ENCODE measurements at places on chromosomes 13 and 19.

DNA sequence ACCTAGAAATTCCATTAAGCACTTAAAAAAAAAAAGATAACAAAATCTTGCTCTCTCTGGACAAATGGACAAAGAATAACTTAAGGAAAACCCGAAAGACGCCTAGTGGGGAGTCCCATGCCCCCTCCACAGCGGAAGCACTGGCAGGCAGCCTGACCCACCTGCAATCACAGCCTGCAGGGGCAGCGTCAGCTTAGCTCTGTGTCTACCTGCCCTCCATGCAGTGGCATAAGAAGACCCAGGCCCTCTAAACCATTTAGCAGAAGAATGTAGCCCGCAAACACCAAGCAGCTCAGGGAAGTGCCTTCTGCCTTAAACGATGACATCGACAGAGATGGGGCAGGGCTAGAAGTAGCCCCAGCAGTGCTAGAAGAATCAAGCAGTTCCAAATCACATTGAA is 36.0 kb downstream of the KCTD15 start:
- DNase-seq: no peak

GRCh38 chr13:39378306-39378705 is 224.7 kb downstream of the LHFPL6 start:
- no peak for DNase-seq

DNA sequence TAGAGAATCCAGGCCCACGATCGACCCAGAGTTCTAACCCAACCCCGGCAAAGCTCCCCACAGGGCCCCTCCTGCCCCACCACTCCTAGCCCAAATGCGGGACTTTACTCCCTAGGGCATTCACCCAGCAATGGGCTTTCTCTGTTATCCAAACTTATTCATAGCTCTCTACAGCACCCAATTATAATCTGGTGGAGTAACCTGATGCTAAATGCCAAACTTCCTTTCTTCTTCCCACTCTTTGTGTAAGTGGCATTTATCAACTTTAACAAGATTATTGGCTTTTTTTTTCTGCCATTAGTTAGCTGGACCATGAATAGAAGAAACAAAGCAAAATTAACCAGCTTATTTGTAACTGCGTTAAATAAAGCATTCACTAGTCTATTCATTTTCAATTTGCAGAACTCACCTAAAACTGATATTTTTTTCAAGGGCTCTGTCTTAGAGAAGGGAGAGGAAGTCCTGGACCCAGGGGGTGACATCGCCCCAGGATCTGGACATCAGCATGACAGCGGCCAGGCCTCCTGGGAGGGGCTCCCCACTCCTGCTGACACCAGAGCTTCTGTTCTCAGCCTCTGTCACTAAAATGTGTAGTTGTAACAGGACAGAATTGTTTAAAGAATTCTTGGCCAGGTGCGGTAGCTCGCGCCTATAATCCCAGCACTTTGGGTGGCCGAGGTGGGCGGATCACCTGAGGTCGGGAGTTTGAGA is 1.5 kb downstream of the FAM124A start:
- peak; percentile 60 for DNase-seq

- DNase-seq: peak; percentile 26
Observed at GRCh38 chr19:57559008-57559403, 657 bp downstream of the ZNF550 start.

GRCh38 chr13:77515785-77516184 is 19.7 kb upstream of the SCEL start:
- DNase-seq: no peak

- peak; percentile 56 for DNase-seq
Observed at GRCh38 chr19:43534816-43535761, 2.1 kb downstream of the ZNF575 start.

DNA sequence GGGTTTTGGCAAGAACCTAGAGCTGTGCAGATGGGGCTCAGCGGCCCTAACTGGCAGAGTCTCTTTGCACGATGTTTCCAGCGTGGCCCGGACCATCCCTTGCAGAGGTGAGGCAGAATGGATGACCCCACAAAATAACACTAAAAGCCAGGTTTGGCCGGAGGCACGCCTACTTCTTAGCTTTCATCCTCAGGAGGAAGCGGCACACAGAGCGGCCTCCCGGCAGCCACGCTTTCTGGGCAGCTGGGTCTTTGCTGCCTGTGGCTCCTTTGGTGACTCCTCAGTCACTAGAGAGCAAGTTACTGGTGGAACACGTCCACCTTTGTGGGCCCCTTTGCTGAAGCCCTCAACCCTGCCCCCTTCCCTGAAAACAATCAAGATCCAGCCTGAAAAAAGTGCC is 25.2 kb downstream of the TEX29 start:
- no peak for DNase-seq

GRCh38 chr13:94028650-94029049 is 450.8 kb downstream of the DCT start:
- no peak for DNase-seq

- no peak for DNase-seq
Observed at GRCh38 chr19:2307518-2308012, 389 bp downstream of the LINGO3 start.

GRCh38 chr13:33487575-33488243 is 202.2 kb upstream of the STARD13 start:
- peak; percentile 8 for DNase-seq

- DNase-seq: no peak
Observed at GRCh38 chr19:33402421-33403220, 29.1 kb downstream of the CEBPG start.

DNA sequence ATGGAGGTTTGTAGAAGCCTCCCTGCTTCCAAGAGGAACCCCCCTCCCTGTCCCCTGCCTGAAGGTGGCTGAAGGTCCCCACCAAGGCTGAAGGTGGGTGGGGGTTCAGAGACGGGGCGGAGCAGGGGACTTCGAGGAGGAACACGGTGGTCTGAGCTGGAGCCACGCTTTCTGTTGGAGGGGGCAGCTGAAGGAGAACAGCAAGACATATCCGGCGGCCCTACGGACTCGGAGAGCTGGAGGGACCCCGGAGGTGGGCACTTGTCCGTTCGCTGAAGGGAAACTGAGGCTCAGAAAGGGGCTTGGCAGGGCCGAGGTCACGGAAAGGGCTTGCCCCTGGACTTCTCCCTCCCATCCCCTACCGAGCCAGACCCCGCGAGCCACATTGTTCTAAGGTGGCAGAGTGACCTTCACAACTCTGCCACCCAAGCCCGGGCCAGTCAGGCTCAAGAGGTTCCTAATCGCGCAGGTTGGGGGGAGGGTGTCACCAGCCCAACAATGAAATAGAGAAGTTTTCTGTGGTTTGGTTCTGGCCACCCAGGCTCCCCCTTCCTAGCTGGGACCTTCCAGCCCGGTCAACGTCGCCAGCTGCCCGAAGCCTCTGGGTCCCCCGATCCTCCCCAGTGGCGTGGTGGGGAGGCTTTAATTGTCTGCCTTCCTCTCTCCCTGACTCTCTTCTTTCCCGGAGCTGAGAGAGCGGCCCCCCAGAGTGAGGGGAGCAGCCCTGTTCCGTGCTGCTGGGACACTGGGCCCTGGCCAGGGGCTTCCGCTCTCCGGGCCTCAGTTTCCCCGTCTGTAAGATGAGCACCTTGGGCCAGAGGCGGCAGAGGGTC is 15.5 kb upstream of the KCNN1 start:
- DNase-seq: peak; percentile 49

- DNase-seq: no peak
Observed at GRCh38 chr13:99355267-99356011, 48.2 kb upstream of the GPR183 start.

DNA sequence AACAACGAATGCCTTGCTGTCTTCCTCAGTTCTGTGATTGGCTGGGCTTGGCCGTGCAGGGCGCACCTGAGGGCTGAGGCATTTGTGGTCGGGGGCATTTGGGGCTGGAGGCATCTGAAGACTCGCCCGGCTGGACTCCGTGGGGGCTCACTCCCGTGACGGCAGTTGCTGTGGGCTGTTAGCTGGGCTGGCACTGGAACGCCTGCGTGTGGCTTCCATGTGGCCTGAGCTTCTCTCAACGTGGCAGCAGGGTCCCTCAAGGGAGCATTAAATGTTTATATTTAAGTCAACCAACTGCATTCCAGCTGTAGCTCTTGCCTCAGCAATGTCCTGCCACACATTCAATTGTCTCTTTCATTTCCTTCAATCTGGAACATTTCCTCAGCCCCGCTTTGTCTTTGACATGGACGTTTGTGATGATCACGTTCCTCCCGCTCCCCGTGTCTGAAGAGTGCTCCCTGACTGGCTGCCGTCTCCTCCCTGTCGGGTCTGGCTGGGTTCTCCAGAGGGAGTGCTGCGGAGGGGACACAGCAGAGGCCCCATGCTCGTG is 21.0 kb downstream of the CCDC8 start:
- no peak for DNase-seq

DNA sequence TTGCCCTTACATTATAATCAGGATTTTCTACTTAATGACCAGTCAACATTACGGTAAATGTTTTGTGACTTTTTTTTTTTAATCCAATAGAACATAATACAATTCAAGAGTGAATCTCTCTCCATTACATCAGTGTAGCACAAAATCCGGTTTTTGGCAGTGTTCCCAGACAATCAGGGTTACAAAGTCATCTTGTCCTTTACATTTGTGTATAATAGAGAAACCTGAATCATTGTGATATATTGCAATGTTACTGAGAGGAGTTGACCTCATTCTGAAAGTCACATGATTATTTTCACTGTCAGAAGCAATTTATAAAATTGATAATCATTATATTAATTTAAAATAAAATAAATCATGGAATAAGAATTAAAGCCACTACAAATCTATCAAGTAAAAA is 1346.0 kb upstream of the SPRY2 start:
- DNase-seq: no peak

- no peak for DNase-seq
Observed at GRCh38 chr19:53903055-53903680, 5.9 kb upstream of the CACNG7 start.

DNA sequence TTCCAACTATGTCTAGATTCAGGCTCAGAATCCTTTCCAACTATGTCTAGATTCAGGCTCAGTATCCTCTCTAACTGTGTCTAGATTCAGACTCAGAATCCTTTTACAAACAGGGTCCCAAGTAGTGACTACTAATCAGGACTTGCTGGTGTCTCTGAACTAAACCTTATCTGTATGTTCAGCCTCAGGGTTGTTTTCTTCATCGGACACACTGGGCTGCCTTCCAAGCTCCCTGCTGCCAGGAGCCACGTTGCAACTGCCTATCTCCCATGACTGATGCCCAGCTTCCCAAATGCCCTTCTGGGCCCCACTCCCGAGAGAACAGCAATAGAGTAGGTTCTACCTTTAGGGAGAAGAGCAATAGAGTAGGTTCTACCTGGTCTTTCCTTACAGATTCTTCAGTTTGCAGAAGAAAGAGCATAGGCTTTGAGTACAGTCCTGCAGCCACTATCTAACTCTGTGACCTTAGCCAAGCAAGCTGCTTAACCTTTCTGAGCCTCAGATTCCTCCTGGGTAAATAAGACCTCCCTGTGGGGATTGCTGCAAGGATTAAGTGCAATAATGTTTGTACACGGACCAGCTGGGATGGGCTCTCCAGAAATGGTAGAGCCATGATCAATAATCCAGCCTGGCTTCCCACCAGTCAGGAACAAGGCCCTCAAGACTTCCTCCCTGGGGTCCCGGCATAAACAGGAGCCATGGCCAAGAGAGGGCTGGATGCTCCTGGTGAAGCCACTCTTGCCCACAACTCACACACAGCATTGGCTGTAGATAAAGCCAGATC is 61.5 kb downstream of the ZIC5 start:
- DNase-seq: no peak

DNA sequence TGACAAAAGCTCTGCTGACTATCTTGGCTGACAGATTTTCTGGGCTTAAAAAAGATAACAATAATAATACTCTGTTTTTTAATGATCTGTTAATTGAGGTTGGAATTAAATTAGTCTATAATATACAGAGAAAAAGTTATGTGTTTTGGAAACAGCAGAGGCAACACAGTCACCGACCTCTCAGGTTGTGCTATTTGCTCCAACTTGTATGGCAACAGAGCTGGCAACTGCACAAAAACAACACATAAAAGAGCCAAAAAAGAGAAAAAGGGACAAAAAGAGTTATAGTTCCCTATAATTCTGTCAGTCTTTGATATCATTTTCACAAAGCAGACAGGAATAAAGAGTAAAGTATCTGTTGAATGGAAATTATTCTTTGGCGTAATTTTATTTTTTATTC is 102.3 kb upstream of the POSTN start:
- no peak for DNase-seq

- DNase-seq: no peak
Observed at GRCh38 chr19:7288977-7289376, 5.2 kb downstream of the INSR start.

- peak; percentile 66 for DNase-seq
Observed at GRCh38 chr19:49119411-49120324, at the start of gene PPFIA3. PPFIA3 (plus strand) TSS chr19:49119544; CDS start chr19:49127874, 8,330 bp downstream.

DNA sequence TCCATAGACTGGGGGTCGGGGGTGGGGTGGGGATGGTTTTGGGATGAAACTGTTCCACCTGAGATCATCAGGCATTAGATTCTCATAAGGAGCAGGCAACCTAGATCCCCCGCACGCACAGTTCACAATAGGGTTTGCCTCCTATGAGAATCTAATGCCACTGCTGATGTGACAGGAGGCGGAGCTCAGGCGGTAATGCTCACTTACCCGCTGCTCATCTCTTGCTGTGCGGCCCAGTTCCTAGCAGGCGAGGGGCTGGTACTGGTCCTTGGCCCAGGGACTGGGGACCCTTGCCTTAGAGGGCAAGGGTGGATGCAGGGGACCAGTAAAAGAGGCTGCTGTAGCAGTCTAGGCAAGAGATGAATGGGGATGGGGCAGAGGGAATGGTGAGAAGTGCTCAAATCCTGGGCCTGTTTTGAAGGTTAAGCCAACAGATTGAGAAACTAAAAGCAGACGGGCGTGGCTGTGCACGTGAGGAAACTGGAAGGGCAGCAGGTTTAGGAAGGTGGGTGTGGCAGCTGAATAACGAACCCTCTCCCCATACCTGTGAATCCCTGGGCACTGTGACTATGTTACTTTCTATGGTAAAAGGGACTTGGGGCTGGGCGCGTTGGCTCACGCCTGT is 1.5 kb upstream of the ERICH4 start:
- no peak for DNase-seq

GRCh38 chr19:648305-648704 is 8.6 kb downstream of the FGF22 start:
- no peak for DNase-seq

DNA sequence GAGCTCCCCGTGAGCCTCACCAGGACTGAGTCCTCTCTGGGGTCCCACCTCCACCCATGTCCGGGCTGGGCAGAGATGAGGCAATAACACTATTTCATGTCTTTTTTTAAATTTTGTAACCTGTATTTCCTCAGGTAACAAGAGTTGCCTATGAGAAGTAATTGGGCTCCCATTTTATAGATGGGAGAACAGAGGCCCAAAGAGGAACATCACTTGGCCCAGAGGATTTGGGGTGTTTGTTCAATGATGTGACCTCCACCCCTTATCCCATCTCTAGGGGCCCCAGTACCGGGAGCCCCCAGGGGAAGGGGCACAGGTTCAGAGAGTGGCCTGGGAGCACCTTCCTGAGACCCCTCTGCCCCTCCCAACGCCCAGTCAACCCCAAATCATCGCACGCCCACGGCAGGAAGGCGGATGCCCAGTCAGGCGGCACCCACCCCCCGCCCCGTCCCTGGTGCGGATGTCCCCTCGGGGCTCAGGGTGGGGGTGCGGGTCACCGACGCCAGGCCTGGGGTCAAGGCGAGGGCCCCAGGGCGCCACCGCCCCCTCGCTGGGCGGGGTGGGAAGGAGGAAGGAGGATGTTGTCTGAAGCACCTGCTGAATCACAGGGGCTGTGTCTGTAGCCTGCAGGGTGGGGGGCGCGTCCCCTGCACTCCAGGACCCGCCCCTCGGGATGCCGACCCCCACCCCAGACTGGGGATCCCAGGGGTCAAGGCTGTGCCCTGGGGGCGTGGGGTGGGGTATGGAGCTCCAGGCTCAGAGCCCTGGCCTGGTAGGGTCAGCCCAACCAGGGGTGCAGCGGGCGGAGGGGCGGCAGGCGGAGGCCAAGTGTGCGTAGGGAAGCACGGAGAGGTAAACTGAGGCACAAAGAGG is 9.0 kb upstream of the CIRBP start:
- no peak for DNase-seq

Measured in frontal cortex (tissue), 4 donors.